ENCODE measurements at places on chromosomes 2 and 18. TPM values are rescaled to one million over a fixed set of nuclear protein-coding genes. Genes with fewer than 3 reads are reported as not detected.

Gene CKAP2L
- total RNA-seq: 45.5 TPM

Gene ACTR3
- 497 TPM for total RNA-seq

Gene MBP
- 107 TPM for total RNA-seq

Gene RGPD3
- 0.24 TPM for total RNA-seq

Gene STARD6
- not detected for total RNA-seq

Gene MXD1
- 40.0 TPM for total RNA-seq

Gene CCDC74B
- total RNA-seq: 0.99 TPM

Gene MAP3K19
- total RNA-seq: not detected

Gene ACKR3
- 1.0 TPM for total RNA-seq
